Renal pelvis (tissue), 12 donors: ENCODE measurements at places on chromosomes 12 and 14. TPM values are rescaled to one million over a fixed set of nuclear protein-coding genes. Genes with fewer than 3 reads are reported as not detected.

DNA sequence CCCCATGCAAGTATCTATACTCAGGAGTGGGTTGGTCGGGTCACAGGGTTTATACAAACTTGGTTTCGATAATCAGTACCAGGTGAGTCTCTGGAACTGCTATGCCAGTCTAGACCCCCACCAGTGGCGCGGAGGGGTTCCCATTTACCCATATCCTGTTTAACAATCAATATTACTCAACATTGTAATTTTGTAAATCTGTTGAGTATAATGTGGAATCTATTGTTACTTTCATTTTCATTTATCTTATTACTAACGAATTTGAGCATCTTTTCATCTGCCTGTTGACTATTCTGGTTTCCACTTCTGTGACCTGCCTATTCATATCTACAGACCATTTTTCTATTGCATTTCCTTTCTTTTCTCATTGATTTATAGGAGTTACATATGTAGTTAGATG, 275.2 kb upstream of the CRY1 start:
- no peak for DNase-seq

GRCh38 chr14:54474232-54474793, 14.5 kb downstream of the GMFB start:
- no peak for DNase-seq

DNA sequence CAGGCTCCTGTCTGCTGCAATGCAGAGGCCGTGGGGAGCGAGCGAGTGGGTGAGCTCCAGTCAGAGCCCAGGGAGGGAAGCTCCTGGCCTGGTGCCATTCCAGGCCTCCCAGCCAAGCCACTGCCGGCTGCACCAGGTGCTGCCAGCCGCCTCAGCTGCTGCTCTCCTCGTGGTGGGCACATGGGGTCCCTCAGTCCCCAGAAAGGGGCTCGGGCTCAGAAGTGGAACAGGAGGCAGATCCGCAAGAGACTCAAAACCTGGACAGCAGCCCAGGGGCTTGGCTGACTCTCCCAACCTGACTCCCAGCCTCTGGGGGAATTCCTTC, 2.4 kb downstream of the ABCB9 start:
- DNase-seq, result no peak

Gene TTC6
- polyA plus RNA-seq, result 0.34 TPM

Gene CCDC63
- not detected for polyA plus RNA-seq

DNA sequence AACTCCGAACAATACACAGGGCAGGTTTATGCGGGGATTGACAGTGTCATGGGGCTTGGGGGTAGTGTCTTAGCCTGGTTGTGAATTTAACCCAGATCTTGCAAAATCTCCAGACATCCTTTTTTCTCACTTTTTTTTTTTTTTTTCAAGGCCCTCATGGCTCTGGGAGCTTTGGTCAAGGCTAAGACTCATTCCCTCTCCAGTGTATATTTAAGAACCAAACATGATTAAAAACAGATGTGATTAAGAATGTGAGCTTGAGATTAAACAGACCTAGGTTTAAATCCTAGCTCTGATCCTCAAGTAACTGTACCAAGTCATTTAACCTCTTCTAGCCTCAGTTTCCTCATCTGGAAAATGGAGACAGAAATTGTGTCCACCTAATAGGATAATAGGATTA, 151.7 kb upstream of the FUT8 start:
- no peak for DNase-seq

- DNase-seq, result no peak
These were observed 157.1 kb upstream of the IFNG-AS1 start for GRCh38 chr12:67832155-67832554.

GRCh38 chr12:72546106-72546505, 273.9 kb downstream of the TRHDE start:
- DNase-seq, result no peak

DNA sequence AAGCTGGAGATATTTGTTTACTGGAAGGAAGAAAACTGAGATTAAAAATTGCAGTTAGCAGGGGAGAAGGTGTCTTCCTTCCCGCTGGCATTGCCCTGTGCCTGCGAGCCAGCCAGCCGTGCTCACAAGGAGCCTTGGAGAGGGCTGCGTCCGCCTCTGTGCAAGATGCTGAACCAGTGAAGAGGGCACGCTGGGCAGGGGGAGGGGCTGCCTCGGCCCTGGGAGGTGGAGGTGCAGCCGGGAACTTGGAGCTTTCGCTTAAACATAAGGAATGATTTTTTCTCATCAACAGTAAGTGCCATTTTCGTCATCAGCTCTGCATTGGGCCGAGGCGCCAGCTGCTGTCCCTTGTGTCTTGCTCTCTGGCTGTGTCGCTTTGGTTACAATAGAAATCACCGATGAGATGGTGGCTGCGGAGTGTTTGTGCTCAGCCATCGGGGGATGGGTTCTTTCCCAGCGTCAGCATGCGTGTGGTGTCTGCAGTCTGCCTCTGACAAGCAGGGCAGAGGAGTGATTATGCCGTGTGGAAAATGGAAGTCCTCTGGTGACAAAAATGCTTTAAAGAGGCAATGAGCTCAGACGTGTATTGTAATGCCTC, 97.3 kb downstream of the ESR2 start:
- DNase-seq, result peak; percentile 49

Gene TMEM52B
- 121 TPM for polyA plus RNA-seq

DNA sequence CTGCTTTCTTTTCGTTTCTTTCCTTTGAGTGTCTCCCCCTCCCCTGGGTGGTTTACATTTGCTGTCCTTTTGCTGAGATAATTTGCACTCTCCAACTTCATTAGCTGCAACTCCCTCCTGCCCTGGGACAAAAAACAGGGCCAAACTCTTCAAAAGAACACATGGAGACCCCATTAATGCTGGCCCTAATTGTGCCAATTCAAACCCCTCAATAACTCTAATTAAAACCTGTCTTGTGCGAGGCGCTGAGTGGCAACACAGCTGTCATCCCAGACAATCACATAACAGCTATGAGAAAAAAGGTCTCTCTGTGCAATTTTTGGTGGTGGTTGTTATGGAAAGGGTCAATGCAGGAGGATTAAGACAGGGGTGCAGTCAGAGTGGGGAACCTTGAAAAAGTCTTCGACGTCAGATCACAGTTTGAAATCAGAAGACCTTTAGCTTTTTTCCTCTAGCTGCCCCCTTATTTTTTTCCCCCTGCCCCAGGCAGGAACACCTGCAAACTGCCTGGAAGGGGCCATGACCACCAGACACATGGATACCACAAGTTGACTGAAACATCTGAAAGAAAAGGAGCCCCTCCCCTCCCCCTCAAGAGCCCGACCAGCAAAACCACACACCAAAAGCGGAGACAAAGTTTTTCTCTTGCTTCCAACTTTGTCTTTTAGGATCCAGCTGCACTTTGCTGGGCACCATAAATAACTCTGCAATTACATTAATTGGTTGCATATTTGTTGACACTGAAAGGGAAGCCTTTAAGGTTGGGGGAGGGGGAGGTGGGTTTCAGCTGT, 26.5 kb upstream of the SMOC1 start:
- DNase-seq, result no peak

DNA sequence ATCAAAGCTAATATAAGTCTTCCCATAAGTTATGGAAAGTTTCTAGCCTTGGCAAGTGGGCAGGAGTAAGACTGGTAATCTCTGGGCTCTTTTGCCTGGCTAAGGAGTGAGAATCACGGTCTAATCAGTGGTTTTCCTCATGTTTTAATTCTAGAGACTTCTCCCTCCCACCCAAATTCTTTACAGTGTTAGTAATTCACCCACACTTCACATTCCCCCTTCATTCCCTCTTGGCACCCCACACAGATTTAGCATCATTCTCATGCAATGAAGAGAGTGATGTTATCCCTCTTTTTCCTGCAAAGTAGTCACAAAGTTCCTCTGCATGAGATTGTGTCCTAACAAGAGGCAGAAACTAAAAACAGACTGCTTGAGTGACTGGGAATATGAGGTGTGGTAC, 28.6 kb upstream of the CACNA2D4 start:
- DNase-seq, result no peak

DNA sequence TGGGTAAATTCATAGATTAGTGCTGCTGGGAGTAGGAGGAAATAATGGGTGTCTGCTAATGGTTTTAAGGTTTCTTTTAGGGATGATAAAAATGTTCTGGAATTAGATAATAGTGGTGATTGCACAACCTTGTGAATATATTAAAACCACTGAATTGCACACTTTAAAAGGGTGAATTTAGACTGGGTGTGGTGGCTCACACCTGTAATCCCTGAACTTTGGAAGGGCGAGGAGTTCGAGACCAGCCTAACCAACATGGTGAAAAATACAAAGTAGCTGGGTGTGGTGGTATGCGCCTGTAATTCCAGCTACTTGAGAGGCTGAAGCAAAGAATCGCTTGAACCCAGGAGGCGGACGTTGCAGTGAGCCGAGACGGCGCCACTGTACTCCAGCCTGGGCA, 1.3 kb downstream of the RAD52 start:
- no peak for DNase-seq

DNA sequence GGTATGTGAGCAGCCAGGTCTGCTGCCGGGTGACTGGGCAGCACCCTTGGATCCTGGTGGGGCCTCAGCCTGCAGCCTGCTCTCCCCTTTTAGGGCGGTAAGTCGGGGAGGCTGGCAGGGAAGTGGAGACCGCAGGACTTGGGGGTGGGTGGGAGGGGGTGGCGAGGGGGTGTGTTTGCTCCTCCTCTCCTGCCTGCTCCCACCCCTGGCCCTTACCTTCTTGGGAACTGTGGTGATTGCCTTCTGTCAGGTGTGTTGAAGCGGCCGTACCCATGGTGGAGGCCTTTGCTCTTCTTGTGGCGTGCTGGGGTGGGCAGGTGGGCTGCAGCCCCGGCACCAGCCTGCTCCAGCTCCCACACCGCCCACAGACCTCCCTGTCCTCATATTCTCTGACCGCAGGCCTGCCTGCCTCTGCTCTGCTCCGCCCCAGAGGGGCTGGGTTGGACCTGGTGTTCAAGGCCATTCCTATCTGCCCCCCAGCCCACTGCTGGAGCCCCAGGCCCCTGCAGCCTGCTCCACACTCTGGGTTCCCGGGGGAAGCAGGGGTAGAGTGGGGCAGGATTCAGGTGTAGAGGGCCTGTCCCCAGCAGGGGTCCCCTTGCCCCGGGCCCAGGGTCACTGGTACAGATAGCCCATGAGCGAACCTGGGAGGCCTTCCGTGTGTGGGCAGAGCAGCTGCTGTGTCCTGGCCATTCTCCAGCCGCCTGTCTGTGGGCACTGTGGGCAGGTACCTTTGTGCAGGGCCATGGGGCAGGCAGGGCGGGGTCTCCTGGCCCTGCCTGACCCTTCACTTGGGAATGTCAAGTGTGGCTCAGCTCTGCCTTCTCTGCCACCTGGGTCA, 5.2 kb downstream of the TEDC1 start:
- DNase-seq, result no peak

Gene FLRT2
- polyA plus RNA-seq, result 204 TPM

DNA sequence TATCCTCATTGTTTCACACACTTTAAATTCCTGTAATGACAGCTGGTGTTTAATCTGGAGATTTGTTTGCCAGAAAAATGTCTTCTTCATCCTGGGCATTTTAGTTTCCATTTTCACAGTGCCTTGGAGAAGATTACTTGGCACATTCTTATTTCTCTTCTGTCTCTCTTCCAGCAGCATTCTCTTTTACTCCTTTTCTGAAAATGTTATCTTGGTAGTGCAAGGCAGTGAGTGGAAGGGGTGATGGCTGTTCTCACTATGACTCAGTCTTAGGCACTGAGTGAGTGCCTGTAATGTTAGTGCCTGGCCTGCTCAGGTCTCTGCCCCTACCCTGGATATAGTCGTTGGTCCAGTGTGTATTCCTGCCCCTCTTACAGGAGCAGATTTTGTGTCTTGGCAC, 13.1 kb downstream of the CLECL1 start:
- DNase-seq, result no peak

DNA sequence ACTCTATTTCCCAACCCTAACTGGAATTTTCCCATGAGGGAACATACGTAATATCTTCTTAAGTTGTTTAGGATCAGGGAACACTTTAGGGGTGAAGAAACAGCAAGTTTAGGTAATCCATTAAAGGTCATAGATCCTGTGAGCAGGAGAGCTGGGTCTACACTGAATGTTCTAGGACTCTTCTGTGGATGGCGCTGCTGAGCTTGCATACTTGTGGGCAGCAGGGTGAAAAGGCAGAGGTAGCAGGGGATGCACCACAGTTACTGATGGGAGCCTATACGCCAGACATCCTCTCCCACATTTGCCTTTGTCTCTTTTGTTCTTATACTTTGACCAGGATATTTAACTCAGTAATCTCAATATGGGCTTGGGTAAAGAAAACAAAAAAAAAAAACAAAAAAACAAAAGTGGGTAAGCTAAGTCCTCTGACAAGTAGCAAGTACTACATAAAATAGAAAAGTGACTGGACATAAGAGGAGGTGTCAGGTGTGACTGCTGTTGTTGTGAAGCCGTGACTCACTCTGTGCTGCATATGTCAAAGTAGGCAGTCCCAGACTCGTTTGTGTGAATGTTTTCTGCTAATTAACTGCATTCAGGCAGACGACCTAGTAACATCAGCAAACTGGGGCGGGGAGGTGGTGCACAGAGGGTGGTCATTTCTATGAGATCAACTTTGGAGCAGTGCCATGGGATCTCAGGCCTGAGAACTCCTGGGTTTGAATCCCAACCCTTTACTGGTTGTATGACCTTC, 31.6 kb downstream of the NEUROD4 start:
- DNase-seq, result no peak

Gene ARHGEF40
- 78.4 TPM for polyA plus RNA-seq

Gene LRP1-AS
- polyA plus RNA-seq, result not detected
